ENCODE measurements at places on chromosomes 4 and X. TPM values are rescaled to one million over a fixed set of nuclear protein-coding genes. Genes with fewer than 3 reads are reported as not detected.

DNA sequence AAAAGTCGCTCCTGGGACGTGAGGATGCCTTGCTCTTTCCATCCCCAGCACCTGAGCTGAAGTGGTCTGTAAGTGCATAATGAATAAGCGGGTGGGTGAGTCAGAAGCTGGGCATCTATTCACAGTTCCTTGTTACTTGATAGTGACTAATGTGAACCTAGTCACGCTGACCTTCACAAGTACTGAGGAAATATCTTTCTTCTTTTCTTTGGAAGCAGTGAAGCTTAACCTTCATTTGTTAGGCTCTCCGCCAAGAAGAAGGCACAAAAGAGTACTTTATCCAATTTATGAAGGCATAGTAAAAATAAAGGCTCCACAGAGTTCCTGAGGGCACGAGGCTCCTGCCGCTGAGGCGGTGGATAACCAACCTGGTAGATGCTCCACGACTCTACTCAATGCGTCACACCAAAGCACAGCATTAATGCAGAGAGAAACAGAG lies 475.7 kb upstream of the SLIT2 start:
- ATAC-seq, result no peak

DNA sequence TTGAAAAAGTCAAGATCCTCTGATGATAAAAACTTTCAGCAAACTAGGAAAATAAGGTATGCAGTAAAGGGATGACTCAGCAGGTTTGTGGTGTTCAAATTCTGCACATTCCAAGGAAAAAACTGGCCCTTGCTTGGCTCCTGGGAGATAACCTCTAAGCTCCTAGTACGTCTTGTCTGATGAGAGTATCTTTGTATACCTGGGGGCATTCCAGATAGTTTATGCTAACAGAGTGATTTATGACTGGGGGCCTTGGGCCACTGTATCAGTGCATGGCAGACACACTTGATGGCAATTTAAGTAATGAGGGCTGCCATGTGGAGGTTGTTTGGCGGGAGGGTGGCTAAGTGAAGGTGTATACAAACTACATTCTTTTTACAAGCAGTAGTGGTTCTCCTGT lies 56.9 kb downstream of the NSG1 start:
- ATAC-seq, result no peak

- ATAC-seq, result no peak
Observed at GRCh38 chrX:26032111-26032912, 105.8 kb upstream of the MAGEB18 start.

- ATAC-seq, result no peak
Observed at GRCh38 chr4:150960079-150960478, 55.0 kb downstream of the LRBA start.

Gene MGST2
- total RNA-seq, result 32.0 TPM

Gene VAMP7
- 28.7 TPM for total RNA-seq

Gene SERPINA7
- not detected for total RNA-seq

DNA sequence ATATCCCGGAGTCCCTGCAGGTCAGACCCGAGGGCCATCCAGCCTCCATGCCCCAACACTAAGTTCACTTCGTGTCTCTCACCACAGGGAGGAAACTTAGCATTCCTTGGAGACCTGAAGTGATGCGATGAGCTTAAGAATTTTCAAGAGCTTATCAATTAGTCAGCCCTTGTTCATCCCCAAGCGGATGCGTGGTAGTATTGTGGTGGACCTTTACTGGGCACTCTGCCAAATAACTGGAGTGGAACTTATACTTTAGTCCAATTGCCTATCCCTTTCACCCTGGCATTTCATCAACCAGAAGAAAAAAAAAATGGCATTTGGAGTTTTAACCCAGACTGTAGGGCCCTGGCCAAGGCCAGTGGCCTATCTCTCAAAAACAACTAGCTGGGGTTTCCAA lies 137.1 kb downstream of the RELL1 start:
- ATAC-seq, result no peak

DNA sequence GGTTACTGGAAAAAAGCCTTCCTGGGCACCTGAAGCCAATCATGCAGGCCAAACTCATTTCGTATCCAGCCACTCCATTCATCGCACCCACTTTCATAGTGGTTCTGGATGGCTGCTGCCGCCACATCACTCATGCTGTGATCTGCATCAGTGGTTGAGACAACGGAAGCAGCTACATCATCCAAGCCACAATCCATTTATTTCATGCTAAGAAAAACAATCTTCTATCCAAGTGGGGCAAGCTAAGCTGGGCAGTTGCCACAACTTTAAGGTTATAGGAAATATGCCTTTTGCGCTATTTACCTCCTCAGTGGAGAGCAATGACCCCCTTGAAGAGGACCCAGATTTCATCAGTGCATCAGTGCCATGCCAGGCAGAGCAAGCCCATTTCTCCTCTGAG lies 124.6 kb downstream of the GRIA3 start:
- no peak for ATAC-seq

GRCh38 chrX:98523521-98523920 lies 1639.8 kb downstream of the RPA4 start:
- no peak for ATAC-seq

- no peak for ATAC-seq
Observed at GRCh38 chrX:7570432-7571029, 272.4 kb upstream of the VCX start.

- ATAC-seq, result no peak
Observed at GRCh38 chr4:148364525-148364924, 77.7 kb downstream of the NR3C2 start.

DNA sequence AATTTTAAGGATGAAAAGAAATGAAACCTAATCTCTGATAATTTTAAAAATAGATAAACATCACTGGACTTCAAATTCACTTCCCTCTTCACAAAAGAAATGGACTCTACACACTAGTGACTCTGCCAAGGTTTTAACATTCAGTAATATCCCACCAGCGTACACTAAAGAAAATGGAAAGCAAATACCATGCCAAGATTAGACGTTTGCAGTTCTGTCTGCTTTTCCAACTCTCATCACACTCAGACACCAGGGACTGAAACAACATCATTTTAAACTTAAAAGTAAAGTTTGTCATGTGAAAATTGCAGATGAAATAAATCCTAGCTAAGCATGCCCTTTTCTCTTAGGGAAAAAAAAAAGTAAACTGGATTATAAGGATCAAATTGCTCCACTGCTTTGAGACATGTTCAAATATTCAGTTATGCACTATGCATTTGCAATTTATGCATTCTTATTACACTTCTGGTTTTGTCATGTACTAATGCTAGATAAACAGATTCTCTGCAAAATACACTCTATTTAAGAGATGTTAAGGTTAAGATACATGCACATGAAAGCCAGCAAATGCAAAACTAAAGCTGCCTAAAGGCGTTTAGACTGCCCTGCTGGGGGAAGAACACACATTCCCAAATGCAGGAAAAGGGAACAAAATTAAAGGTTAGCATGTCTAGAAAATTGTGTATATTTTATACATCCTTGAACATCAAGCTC lies 534.4 kb upstream of the EPHA5 start:
- no peak for ATAC-seq

GRCh38 chr4:21991050-21991449 lies 42.5 kb upstream of the KCNIP4 start:
- no peak for ATAC-seq

- ATAC-seq, result no peak
Observed at GRCh38 chr4:83862471-83862870, 326.6 kb downstream of the GPAT3 start.

Gene ARMCX4
- total RNA-seq, result 4.9 TPM
